ENCODE measurements at places on chromosomes 5 and 9. TPM values are rescaled to one million over a fixed set of nuclear protein-coding genes. Genes with fewer than 3 reads are reported as not detected.

DNA sequence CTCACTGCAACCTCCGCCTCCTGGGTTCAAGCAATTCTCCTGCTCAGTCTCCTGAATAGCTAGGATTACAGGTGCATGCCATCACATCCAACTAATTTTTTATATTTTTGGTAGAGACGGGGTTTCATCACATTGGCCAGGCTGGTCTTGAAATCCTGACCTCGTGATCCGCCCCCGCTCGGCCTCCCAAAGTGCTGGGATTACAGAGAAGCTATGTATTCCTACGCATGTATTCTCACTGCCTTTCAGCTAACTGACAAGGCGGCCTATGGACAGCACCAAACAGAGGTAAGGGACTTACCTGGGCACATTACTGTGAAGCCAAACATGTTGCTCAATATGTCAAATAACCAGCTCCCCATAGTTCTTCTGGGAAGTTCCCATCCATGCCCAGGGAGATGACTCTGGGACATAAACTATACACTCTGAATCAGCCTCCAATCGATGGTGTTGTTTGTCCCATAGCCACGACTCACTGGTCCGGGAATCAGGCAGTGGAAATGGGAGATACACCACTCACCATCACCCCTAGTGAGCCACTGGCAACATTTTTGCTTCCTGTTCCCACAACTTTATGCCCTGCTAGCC is 114.6 kb downstream of the SYK start:
- H3K27me3 ChIP-seq = no peaks in the 10 kb centered on the region
- no peaks in the 10 kb centered on the region for H3K4me1 ChIP-seq
- no peak overlapping the region for H3K27ac ChIP-seq
- H3K36me3 ChIP-seq = no peaks in the 10 kb centered on the region
- H3K4me3 ChIP-seq = no peak overlapping the region
- DNase-seq = no peak

DNA sequence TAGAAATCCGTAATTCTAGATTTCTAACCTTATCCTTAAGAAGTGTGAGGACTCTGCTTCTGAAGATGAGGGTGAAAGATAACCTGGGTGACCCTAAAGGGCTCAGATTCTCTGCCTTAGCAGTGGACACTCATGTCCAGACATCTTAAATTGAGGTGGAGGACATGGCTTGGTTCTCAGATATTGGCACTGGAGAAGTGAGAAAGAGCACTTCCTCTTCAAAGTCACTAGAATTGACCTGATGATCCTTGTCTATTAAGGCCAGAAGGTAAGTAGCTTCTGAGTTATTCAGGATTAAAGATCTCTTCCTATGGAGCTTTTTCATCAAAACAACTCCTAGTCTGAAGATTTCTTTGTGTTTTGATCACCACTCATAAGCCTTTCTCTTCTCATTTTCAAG is 54.8 kb downstream of the C9 start:
- H3K36me3 ChIP-seq = no peaks in the 10 kb centered on the region
- no peak overlapping the region for H3K27ac ChIP-seq
- no peaks in the 10 kb centered on the region for H3K4me1 ChIP-seq
- H3K4me3 ChIP-seq = no peak overlapping the region

Gene GLE1
- 26.3 TPM for total RNA-seq

- DNase-seq = no peak
- H3K36me3 ChIP-seq = no peaks in the 10 kb centered on the region
- no peak overlapping the region for H3K27ac ChIP-seq
- no peak overlapping the region for H3K4me3 ChIP-seq
- H3K4me1 ChIP-seq = no peaks in the 10 kb centered on the region
Observed at GRCh38 chr9:69797675-69798074, 22.9 kb upstream of the CFAP95 start.

- no peaks in the 10 kb centered on the region for H3K27me3 ChIP-seq
- DNase-seq = no peak
- no peak overlapping the region for H3K27ac ChIP-seq
- H3K36me3 ChIP-seq = no peaks in the 10 kb centered on the region
- H3K4me3 ChIP-seq = no peak overlapping the region
Observed at GRCh38 chr5:166188501-166189325, 2102.7 kb upstream of the WWC1 start.
